Thymus (tissue), 14 donors: ENCODE measurements at places on chromosomes 6 and 20.

- DNase-seq = no peak
These were observed 20.3 kb downstream of the SLC22A2 start for GRCh38 chr6:160238278-160238711.

DNA sequence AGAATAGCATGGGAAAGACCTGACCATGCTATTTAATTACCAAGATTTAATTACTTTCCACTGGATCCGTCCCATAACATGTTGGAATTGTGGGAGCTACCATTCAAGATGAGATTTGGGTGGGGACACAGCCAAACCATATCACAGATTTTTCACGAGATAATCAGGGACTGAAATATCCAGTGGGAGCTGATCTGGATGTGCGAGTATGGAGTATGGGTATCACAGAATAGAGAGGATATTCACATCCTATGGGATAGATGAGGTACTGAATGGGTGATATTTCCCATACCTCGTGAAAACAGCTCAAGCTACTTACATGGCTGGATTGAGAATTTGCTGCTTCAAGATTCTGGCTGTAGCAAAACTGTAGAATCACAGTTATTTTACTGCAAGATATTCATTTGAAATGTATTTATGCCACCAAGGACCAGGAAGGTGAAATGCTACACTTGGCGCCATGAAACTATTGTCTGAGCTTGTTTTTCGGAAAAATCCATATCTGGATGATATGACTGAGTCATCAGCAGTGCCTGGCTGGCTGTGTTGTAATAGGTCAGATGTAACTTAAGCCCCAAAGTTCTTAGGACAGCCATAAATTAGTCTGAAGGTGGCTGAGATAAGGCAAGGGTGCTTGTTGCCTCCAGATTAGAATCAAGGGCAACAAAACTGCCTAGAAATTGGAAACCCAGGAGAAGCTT, 29.8 kb downstream of the KCNS1 start:
- DNase-seq = no peak

- DNase-seq = no peak
These were observed 10.2 kb downstream of the CHMP4B start for GRCh38 chr20:33821270-33821836.

GRCh38 chr6:137734875-137735182, 132.2 kb upstream of the TNFAIP3 start:
- no peak for DNase-seq

DNA sequence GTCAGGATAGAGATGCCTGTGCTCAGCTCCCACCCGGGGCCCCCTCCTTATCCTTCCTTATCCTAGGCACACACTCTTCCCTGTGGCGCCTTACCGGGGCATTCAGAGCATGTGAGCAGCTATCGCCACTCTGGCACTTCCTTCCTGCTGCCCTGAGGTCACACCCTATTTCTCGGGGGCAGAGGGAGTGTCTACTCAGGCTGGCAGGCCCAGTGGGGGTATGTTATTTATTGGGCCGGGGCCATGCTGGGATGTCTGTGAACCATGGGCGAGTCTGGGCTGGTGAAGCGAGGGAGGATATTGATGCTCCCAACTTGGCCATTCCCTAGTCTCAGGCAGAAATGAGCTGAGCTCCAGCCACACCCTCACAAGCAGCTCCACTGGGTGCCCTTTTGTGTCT, 3.9 kb upstream of the LY6G6D start:
- DNase-seq = no peak

DNA sequence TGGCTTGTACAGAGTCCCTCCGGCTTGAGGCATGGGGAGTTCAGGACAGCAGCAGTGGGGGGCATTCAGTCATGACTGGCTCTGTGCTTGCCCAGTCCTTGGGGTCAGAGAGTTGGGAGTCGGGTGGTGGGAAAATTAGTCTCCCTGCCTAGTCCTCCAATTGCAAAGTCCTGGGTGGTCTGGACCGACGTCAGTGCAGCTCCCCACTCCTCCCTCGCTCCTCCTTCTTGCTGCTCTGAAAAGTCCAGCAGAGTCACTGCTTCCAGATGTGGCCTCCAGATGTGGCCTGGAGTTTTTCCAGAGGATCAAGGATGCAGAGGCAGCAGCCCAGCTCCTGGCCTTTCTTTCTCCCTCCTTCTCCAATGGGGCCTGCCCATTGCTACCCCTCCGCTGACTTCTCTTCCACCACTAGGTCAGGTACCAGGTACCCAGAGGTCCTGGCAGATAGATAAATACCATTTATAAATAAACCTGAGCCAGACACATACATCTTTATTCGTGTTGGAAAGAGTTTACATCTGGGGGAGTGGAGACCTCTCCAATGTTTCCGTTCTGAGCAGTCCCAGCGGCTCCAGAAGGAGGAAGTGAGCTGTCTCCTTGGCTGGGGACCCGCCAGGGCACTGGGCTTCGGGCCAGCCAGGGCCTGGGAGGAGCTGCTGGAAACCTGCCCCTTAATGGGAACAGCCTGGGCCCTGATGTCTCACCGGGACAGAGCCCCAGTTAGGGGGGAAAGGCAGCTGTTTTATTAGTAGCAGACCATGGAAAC, 49.0 kb upstream of the RNF24 start:
- DNase-seq = no peak
